ENCODE measurements at places on chromosomes 1 and 21.

DNA sequence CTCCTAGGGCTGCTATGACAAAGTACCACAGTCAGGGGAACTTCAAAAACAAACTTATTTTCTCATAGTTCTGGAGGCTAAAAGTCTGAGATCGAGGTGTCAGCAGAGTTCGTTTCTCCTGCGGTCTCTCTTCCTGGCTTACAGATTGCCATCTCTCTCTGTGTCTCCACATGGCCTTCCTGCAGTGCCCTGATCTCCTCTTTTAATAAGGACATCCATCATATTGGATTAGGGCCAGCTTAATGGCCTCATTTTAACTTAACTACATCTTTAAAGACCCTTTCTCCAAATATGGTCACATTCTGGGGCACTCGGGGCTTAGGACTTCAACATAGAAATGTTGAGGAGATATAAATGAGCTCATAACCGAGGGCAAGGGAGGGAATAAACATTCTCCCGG, 12.2 kb downstream of the C1orf74 start:
- DNase-seq, result no peak

- DNase-seq, result no peak
Measured at GRCh38 chr1:157813269-157813668, 6.7 kb downstream of the FCRL1 start.

DNA sequence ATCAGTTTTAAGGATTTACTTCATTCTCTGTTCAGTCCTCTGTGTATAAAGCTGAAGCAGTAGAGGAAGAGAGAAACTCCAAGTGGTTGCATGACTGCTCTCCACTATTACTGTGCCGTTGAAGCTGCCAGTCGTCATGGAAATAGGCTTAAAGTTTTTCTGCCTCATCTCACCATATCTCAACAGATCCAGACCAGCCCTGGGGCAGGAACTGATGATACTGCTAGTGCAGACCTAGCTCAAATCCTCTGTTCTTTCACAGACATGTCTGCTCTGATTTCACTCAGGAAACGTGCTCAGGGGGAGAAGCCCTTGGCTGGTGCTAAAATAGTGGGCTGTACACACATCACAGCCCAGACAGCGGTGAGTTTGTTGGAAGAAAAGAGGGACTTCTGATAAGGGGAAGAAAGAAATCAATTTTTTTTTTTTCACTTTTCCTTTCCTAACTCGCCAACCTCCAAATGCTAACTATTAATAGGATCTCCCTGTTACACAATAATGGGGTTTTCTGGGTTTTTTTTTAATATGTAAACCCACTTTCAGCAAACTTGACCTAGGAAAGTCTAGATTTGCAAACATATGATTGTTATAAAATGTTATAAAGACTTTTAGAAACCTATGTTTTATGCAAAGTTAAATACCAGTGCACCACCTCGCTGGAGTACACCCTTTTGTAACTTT, 22.2 kb upstream of the STRIP1 start:
- no peak for DNase-seq

DNA sequence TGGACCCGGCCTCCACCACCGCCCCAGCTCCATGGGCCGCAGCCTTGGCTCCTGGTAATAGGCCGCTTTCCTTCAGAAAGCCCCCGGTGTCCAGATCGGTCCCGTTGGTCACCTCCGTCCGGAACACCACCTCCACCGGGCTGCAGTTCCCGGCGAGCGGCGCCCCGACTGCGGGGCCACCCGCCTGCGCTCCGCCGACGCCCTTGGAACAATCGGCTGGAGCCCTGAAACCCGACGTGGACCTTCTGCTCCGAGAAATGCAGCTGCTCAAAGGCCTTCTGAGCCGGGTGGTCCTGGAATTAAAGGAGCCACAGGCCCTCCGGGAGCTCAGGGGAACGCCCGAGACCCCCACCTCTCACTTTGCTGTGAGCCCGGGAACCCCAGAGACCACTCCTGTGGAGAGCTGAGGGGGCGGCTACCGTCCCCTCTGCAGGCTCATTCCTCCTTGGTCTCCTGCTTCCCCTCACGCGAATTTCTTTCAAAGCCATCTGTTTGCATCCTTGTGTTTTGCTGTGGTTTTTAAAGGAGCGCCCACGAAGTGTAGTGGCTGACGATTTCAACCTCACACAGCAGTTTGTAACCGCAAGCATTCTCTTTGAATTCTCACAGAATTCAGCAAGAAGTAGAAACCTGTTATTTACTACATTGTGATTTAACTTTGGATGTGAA, 6.0 kb downstream of the FCRLB start:
- peak; percentile 47 for DNase-seq

DNA sequence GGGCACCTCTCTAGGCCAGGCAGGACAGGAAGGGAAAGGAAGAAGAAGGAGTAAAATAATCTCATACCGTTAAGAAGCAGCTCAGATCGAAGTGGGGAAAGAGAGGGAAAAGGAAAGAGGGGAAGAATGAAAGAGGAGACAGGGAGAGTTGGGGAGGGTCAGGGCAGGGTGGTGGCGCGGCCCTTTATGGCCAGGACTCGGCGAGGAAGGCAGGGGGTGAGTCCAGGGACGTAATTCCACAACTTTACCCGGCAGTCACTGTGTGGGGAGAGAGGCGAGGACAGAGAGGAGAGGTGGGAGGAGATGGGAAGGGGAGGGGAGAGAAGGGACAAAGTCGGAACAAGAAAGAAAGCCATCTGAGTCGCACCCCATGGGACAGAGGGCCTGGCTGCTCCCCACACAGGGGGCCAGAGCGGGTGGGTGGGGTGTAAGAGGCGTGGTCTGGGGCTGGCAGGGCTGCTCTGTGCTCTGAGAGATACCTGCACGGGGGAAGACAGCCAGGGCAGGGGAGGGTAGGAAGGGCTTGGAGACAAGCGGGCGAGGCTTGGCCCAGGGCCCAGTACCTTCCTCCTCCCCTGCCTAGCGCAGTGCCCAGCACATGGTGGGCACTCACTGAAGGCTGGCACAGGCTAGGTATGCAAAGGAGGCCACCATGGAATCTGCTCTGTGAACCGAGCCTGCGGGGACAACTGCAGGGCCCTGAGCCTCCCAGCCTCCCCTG, 49.4 kb downstream of the KIF21B start:
- DNase-seq, result no peak

DNA sequence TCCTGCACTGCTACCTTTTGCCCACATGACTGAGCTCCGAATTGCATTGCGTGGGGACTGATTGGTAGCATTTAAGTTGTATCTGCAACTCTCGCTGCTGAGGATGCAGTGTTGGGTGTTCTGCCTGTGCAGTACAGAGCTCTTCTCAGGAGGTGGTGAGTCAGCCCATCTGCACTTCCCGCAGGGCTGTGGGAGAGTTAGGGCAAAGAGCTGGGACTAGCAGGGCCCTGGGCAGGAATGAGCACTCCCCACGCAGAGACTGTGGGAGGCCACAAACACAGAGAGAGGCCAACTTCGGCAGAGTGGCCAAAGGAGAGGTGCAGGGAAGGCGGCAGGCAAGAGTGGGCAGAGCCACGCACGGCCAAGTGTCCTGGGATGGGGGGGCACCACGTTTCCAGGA, 244.7 kb downstream of the SIPA1L2 start:
- DNase-seq, result no peak

DNA sequence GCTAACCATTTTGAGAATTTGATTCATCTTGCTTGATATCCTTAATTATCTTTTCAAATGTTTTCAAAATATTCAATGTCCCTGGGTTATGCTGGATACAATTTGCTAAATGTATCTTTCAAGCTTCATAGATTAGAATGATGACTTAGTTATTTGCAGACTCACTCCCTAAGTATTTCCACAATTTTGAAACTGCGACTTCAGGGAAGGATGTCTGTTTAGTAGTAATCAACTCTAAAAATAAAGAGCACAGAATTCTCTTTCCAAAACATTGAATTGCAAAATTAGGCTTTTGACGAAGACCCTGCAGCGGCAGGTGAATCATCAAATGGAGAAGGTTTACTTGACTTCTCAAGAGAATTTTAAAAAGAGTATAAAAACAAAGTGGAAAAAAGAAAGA, 14.2 kb downstream of the RGS1 start:
- DNase-seq, result no peak

DNA sequence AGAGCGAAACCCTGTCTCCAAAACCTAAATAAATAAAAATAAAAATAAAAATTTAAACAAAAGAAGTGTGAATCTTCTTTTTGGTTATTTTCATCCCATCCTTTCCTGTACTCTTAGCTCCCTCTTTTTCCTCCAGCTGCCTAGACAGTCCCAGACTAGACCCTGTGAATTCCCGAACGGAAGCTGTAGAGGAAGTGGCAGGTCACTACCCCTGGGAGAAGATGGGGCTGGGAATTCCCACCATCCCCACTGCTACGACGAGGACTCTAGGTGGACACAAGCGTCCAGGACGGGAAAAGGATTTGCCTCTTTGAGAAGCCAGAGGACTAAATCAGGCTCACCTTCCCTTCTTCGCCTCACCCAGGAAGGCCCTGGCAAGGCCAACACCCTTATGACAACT, 12.6 kb downstream of the RHBDL2 start:
- DNase-seq, result no peak
